ENCODE measurements at places on chromosomes 12 and 14.

GRCh38 chr12:111197376-111197944 is 171.4 kb downstream of the PHETA1 start:
- DNase-seq: no peak

GRCh38 chr14:89143595-89143994 is 273.4 kb downstream of the FOXN3 start:
- DNase-seq: no peak

GRCh38 chr14:103052407-103052806 is 4.9 kb downstream of the CDC42BPB start:
- DNase-seq: no peak

DNA sequence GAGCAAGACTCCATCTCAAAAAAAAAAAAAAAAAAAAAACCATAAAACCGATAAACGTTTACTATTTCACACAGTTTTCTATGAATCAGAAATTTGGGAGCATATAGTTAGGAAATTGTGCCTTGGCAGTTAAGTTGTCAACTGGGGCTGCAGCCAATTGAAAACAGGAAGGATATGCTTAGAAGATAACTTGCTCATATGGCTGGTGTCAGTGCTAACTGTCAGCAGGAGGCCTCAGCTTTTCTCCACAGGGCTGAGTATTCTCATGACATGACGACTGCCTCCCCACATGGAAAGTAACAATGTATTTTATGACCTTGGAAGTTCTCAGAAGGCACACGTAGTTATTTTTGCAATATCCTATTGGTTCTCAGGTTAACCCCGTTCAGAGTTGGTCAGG is 29.6 kb upstream of the OR5AU1 start:
- DNase-seq: no peak

- DNase-seq: no peak
These were observed 141.7 kb upstream of the DAAM1 start for GRCh38 chr14:59046746-59047145.

- DNase-seq: no peak
These were observed 15.5 kb downstream of the TRMT5 start for GRCh38 chr14:60965402-60965801.

- DNase-seq: no peak
These were observed 439.5 kb downstream of the CCER1 start for GRCh38 chr12:90515199-90516175.

DNA sequence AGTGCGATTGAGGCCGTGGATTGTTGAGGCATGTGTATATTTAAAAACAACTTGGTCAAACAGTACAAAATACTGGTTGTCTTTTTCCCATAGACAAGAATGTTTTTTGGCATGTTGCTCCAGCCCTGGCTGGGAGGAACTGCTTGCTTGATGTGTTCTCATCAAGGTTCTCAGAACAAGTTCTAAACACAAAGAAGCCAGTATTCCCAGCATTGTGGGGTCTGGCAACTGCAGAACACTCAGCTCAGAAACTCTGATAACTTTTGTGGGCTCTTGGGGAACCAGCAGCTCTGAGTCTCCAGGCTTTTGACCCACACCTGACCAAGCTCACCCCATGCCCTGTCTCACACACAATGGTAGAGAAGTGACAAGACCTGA is 27.1 kb upstream of the DICER1 start:
- no peak for DNase-seq

- no peak for DNase-seq
These were observed 744 bp downstream of the ATP5MC2 start for GRCh38 chr12:53674977-53675700.

- no peak for DNase-seq
These were observed 531.2 kb upstream of the MGAT4C start for GRCh38 chr12:86787419-86787818.

DNA sequence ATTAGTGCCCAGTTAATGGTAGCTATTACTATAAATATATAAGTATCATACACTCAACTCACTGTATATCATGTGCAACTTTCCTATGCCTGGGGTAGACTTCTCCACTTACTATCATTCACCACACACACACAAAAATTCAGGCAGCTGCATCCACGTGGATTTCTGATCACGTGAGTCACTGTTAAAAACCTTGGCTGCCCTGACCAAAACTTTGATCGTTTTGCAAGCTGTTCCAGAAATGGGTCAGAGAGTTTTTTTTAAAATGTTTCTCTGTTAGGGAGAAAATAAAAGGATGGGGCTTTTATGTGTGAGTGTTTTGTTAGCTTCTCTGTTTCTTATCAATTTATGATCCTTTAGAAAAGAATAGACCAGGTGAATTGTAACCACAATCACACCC is 198.2 kb upstream of the CNOT2 start:
- no peak for DNase-seq

GRCh38 chr12:42446761-42447160 is 120.8 kb downstream of the PPHLN1 start:
- DNase-seq: no peak

DNA sequence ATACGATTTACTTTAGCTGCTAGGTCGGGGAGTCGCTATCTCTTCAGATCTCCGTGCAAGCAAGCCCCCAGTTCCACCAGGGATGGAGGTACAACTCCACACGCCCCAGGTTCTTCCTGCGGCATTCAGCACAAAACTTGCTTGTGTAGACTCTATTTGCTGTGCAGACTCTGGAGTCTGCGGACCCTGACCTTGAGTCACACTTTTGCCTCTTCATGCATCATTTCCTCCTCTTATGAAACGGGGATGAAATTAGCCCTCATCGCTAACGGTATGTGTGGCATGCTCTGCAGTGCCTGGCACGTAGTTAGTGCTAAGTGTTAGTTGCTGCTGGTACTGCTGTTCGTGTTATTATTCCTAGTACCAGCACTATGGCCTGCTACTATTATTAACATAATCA is 84.4 kb downstream of the TMEM132D start:
- no peak for DNase-seq

DNA sequence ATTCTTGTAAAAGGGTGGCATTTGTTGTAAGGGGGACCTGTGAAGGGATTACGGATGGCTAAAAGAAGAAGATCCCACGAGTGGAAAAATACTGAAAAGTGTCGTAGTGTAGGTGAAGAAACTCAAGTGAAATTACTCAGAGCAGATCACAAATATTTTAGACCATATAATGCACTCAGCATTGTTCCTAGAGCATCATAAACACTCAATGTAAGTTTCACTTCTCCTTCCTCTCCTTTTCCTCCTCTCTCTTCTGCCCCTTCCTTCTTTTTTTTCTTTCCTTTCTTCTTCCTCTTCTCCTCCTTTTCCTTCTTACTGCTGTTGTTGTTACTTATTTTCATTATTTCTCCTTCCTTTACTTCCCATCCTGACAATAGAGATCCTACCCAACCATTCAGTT is 445.6 kb downstream of the ADAMTS20 start:
- DNase-seq: no peak

DNA sequence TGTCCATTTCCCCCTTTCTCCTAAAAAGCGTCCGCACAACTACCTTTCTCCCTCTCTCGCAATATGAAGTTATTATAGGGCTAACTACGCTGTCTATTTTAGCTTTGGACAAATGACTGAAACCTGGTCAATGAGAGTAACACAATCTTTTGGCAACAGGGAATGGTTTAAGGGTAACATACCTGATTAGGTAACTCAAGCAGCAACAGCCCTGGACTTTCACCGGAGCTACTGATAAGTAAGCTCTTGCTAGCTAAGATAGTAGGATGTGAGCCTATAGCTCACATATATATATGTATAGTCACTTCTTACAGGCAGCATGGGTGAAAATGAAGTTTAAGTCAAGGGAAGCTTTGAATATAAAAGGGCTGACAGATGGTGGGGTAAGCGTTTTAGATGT is 313.0 kb downstream of the CEP128 start:
- DNase-seq: no peak

GRCh38 chr14:95700221-95700976 is 13.5 kb downstream of the TCL1A start:
- DNase-seq: no peak

GRCh38 chr14:85963486-85963885 is 433.5 kb downstream of the FLRT2 start:
- no peak for DNase-seq

DNA sequence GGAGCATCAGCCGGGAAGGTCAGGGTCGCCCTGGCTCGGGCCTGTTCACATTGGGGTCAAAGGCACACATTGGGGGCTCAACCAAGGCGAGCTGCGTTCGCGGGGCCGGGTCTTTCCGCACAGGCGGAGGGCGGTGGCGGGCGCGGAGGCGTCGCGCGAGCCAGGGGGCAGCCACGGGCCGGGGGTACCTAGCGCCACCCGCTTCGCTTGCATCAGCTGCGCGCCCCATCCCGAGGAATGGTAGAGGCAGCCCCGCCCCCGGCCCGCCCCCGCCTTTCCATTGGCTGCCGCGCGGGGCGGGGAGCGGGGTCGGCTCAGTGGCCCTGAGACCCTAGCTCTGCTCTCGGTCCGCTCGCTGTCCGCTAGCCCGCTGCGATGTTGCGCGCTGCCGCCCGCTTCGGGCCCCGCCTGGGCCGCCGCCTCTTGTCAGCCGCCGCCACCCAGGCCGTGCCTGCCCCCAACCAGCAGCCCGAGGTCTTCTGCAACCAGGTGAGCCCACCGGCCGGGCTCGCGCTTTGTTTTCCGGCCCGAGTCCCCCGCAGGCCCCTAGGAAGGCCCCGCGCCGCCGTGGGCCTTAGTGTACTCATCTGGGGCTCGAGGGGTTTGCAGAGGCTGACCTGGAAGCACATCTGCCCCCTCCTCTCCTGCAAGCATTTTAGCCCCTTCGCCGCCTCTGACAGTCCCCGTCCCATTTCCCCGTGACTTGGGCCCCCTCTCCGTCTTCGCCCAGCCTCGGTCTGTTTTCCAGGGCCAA is at the start of gene ALDH2:
TSS of gene ALDH2 (plus strand) at position 326 of the 754 bp plus-strand sequence. CDS start at position 376, 50 bp downstream.
- no peak for DNase-seq

GRCh38 chr14:95487669-95488084 is 28.8 kb downstream of the SYNE3 start:
- DNase-seq: no peak

DNA sequence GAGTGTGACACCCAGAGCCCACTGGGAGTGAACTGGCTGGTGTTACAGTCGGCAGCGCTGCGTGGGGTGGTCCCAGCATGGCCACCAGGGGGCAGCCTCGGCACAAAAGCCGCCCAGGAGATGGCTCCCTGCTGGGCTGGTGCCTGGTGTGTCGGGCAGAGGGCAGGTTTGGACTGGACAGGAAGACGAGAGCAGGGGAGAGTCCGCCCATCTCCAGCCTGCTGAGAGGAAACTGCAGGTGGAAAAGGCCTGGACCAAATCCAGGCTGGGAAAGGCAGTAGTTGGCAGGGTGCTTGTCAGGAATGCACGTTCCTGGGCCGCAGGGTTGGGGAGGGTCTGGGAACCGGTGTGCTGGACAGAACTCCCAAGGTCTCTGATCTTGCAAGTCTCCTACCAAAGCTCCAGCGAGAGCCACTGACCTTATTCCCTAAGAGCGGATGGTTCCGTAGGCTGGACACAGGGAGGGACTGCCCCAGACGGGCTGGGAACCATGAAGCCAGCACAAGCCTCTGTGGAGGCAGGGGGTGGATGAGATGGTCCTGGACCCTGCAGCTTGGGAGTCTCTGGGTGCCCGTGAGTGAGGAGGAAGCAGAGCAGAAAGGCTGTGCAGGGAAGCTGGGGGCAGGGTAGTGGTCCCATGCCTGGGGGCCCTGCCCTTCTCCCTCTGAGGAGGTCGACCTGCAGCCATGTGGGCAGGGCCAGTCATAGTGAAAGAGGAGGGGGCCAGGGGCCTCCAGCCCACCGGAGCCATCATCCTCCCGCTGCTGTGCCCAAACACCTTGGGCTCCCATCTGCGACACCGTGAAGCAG is 1.8 kb downstream of the AHNAK2 start:
- DNase-seq: peak; percentile 82

DNA sequence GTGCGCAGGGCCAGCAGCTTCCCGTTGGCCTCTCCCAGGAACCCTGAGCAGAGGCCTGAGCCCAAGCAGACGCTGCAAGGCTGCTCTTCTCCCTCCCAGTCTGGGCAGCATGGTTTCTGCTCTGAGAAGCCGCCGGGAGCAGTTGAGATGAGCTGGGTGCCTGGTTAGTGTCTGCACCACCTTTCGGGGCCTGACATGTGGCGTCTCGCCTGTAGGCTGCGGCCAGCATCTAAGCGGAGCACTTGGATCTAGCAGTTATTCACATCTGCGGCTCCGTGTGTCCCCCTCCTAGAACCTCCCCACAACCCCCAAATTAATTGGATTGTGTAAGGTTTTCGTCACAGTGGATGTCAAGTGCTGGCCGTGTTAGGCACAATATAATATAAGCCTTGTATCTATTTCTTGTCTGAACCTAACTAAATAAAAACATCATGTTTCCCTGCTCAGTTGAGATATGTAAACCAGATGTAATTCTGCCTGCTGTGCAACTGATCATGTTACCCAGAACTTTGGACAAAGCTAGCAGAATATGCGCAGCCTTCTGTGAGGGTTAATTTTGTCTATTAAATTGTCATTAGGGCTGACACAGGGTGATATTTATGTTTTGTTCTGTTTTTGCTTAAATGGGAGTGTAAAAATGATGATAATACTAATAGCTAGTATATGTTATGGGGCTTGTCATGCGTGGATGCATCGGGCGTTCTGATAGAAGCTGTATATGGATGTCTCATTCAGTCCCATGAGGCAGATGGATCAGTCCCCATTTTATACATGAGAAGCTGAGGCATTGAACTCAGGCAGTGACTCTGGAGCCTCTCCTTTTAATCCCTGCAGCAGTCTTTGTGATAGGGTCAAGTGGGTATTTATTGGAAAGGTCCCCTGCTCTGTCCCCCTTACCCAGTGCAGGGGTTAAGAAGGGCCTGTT is 45.8 kb downstream of the ELK3 start:
- no peak for DNase-seq

- no peak for DNase-seq
These were observed 295.2 kb upstream of the SRRM4 start for GRCh38 chr12:118685983-118686607.

DNA sequence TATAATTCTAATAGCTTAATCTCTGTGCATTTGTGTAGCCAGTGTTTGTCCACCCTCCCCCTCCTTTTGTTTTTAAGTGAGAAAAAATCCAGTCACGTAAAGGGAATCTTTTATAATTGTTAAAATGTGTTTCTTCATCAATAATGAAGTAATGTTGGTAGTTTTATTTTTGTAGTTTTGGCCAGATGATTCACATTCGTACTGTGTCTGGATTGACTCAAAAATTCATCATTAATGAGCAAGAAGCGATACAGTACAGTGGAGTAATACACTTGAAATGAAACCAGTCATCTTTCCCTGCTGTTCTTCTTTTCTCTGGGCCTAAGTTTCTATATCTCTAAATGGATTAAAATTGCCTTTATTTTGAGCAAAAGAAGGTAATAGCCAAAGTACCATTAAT is 86.5 kb downstream of the SRGAP1 start:
- no peak for DNase-seq
